Fibroblast of upper back skin (primary cell): ENCODE measurements at places on chromosomes 13 and 19.

- DNase-seq: no peak
Measured at GRCh38 chr13:109160887-109161669, 531.7 kb downstream of the MYO16 start.

DNA sequence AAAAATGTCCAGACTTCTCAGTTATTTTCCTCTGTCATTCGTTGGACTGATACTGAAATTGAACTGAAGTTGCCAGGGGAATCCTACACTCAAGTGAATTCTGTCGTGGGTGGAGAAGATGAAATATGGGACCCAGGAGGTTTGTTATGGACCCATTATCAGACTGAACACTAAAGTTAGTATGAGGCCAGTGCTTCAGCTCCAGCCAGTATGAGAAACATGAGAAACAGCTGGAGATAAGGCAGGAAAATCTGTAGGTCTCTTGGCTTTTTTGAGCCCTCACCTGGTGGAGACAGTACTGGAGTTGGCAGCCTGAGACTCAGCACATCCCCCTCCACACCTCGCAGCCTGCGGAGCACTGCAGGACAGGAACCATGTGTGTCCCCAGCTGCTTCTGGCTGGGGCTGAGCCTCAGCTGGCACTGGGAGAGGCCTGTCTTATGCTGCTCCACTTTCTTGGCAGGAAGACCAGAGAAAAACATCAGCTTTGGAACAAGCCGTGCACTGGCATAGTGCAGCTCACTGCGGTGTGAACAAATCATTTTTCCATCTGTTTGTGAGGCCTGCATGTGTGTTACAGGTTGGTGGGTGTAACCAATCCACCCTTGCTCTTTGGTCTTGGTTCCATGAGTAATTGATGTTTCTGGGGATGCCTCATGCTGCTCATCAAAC lies 641.0 kb downstream of the FGF9 start:
- no peak for DNase-seq

DNA sequence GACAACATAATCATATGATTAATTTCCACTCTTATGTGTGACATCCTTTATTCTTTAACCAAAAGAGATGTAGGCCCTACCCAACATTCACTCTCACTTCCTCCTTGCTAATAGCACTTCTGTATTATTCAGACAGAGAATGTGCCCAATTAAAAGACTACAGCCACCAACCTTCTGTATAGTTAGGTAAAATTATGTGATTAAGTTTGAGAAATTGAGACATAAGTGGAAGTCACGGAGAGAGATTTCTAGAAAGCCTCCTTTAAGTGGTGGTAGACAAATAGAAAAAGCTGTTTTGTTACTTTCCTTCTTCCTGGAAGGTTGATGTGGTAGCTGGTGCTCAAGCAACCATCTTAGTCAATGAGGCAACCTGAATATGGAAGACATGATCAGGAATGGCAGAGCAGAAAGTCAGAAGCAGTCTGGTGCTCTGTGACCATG lies 14.8 kb downstream of the EPSTI1 start:
- DNase-seq: no peak

- DNase-seq: no peak
Measured at GRCh38 chr13:28476919-28477708, 17.8 kb downstream of the FLT1 start.
